AG09309 (cell line): ENCODE measurements at places on chromosomes 12 and 14.

GRCh38 chr12:102735104-102735503, 181.9 kb downstream of the PAH start:
- DNase-seq = no peak

GRCh38 chr12:51323966-51324895, at the start of gene BIN2:
Gene BIN2 (minus strand): TSS chr12:51324174. CDS start chr12:51324102, 72 bp downstream.
- DNase-seq = no peak

GRCh38 chr14:51138404-51139103, 43.6 kb upstream of the TRIM9 start:
- no peak for DNase-seq

DNA sequence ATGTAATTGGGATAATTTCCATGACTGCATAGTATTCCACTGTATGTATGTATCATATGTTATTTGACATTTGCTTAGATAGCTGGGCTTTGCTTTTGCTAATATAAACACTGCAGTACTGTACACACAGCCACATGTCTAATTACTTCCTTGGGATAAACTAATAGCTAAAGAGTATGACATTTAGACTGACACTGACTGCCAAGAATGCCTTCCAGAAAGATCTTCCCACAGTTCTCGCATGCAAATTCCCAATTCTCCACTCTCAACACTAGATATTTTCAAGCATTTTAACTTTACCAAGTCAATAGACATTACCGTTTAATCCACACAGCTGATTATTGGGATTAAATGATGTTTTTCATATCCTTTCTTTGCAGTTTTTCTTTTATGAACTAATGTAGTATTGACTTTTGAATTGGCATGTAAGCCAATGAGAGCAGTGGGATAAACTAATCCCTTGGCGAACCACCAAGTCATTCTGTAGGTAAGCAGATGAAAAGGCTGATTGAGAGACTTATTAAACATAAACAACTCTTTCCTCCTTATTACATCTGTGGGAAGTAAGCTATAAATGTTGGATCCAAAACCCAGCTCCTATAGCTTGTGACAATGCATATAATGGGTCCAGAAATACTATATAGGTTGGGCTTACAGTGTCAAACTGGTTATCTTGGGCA, 55.5 kb downstream of the STON2 start:
- DNase-seq = no peak

GRCh38 chr14:30925254-30925653, 50.9 kb downstream of the COCH start:
- DNase-seq = no peak

DNA sequence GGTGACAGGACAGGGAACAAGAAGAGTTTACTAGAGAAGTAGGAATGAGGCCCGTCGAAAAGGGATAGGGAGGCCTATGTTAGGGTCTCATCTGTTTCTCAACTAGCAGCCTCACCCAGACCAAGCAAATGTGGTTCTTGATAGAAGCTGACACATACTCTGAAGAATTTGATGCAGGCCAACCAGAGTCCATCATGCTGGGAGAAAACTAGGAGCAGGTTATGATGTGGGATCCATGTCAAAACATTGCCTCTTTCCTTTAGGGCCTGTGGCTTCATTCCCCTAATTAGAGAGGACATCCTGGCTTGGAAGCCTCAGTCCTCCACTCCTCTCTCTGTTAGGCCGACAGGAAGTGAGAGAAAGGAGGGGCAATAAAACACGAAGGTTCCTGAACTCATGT, 122.8 kb downstream of the NTF3 start:
- DNase-seq = peak; percentile 72

GRCh38 chr12:3145033-3145432, 67.9 kb downstream of the TSPAN9 start:
- no peak for DNase-seq
